ENCODE measurements at places on chromosomes 5 and 9.

DNA sequence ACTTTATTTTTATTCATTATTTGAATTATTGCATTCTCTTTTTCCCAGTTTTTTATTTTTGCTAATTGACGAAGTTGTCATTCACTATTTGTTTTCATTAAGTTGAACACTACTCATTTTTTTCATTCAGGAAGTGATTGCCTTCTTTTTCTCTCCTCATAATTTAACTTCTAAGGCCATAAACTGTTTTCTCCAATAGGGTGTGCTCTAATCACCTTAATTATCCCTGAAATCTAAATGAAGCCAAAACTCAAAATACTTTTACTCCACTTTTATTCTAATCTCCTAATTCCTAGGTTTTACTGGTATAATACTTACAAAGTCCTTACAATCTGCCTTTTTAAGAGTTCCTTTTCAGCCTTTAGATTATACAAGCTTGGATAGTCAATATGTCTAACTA is 2.9 kb upstream of the OR13C2 start:
- no peak for DNase-seq

GRCh38 chr9:123246534-123246933 is 21.9 kb downstream of the STRBP start:
- DNase-seq, result no peak

DNA sequence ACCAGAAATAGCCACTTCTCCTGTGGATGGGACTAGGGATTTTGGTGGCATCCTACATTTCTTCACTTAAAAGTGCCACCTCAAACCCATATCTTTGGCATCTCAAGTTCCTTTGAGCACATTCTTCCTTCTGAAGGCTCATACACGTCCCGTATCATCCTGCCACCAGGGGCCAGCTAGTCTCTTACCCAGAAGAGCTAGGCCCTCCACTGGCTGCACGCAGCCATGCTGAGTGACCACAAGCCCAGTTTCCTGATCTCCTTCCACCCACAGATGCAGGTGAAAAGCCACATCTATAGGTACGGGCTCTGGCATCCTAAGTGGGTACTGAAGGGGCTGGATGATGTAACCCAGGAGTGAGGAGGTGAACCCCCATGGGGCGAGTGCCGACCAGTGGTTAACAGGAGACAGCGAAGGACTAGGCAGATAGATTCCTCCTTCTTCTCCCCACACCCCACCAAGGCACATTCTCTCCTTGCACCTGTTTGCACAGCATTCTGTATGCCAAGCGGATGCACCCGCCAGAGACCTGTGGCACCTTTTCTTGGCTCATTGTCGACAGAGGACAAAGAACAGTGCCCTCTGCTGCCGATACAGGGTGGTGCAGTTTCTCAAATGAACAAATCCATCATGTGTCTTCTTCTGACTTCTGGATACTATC is 14.4 kb upstream of the SCGB3A1 start:
- no peak for DNase-seq

GRCh38 chr9:26459959-26460358 is 432.6 kb downstream of the CAAP1 start:
- no peak for DNase-seq

GRCh38 chr5:82246960-82247574 is 31.1 kb downstream of the RPS23 start:
- no peak for DNase-seq

DNA sequence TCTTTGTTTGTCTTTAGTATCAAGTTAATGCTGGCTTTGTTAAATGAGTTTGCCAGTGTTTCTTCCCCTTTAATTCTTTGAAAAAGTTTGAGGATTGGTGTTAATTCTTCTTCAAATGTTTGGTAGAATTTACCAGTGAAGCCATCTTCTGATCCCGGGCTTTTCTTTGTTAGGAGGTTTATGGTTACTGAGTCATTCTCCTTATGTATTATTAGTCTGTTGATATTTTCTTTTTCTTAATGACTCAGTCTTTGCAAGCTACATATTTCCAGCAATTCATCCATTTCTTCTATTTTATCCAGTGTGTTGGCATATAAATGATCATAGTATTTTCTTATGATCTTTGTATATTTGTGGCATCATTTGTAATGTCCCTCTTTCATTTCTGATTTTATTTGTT is 74.5 kb upstream of the SPINK5 start:
- DNase-seq, result no peak

- DNase-seq, result no peak
These were observed 20.8 kb downstream of the MEGF10 start for GRCh38 chr5:127311349-127311748.

DNA sequence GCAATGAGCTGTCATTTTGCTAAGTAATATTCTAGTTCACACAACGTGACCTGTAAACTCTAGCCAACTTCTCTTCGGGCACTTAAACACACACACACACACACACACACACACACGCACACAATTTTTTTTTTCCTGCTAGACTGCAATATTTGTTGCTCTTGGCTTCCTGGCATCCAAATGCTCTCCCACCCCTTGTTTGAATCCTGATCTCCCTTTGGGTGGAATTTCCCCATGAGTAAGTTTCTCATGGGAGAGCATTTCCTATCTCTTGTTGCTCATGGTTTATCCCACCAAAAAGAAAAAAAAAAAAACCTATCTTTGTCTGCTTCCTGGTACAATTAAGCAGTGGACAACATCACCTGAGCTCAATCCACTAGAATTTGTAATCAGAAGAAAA is 54.7 kb upstream of the TSLP start:
- no peak for DNase-seq

DNA sequence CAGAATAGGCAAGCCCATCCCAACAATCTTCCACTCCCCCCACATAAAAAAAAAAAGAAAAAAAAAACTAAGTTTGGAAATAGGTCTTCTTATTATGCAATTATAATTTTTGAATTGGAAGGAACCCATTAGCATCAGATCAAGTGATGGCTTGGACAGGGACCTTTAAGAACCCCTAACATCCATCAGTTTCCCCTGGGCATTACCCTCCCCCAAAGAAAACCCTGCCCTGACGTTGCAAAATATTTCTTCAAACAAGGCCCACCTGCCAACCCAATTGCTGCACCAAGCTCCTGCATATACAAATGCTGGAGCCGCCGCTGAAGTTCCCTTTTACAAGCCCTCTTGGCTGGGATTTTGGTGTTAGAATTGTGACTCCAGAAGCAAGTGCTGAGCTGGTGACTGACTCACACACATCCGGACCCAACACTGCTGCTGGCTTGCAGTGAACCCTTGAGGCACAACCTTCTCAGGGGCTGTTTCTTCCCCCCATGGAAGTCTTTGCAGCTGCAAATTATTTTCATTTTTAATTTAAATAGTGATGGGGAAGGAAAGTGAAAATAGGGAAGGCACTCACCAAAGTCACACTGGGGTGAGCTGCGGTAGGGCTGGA is 56.1 kb upstream of the AFAP1L1 start:
- no peak for DNase-seq

DNA sequence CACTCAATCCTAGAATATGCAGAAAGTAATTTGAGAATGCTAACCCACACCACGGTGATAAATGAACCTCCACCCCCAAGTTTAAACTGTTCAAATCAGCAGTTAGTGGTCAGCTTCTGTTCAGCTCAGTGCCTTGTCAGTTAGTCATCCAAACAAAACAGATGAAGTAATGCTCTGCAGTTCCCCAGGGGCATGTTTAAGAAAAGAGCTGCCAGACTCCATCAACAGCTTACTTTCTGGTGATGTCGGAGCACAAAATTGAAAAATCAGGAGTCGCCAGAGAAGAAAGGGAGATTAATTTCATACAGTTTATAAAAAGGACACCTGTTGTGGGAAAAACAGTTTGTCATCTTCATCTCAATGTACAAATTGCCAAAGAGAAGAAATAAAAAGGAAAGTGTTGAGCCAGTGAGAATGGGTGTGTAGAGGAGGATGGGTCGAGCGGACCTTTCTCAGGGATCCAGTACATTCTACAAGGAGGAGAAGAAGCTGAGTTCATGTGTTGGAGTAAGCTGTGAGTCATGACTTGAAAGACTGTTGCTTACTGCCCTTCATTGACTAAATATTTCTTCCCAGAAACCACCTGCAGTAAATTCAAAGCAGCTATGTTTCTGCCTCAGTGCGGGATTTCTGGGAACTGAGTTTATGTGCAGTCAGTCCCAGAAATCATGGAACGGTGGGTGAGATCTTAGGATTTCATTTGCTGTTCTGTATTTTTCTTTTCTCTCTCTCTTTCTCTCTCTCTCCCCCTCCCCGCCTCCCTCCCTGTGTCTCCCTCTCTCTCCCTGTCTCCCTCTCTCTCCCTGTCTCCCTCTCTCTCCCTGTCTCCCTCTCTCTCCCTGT is 13.7 kb downstream of the TRIO start:
- no peak for DNase-seq

DNA sequence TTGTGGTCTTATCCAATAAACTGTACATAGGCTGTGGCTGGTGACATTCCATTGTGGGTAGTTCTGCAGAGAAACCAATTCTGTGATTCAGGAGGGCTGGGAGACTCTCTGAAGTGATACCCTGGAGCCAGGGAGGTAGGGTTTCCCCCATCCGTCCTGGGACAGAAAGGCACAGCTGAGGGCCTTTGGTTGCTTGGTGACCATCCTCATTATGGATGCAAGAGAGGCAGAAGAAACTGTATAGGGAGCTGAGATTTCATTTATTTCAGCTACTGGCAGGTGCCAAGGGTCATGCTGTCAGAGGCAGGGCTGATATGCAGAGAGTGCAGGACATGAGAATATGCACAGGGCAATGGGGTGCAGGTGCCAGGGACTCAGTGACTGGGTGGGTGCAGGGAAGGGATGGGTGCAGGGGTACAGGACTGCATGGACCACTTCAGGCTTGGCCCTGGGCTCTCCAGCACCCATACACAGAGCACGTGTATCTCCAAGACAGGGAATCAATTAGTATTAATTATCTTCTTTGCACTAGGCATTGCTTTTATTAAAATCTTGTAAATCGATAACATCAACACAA is 236.5 kb downstream of the ICE1 start:
- no peak for DNase-seq

DNA sequence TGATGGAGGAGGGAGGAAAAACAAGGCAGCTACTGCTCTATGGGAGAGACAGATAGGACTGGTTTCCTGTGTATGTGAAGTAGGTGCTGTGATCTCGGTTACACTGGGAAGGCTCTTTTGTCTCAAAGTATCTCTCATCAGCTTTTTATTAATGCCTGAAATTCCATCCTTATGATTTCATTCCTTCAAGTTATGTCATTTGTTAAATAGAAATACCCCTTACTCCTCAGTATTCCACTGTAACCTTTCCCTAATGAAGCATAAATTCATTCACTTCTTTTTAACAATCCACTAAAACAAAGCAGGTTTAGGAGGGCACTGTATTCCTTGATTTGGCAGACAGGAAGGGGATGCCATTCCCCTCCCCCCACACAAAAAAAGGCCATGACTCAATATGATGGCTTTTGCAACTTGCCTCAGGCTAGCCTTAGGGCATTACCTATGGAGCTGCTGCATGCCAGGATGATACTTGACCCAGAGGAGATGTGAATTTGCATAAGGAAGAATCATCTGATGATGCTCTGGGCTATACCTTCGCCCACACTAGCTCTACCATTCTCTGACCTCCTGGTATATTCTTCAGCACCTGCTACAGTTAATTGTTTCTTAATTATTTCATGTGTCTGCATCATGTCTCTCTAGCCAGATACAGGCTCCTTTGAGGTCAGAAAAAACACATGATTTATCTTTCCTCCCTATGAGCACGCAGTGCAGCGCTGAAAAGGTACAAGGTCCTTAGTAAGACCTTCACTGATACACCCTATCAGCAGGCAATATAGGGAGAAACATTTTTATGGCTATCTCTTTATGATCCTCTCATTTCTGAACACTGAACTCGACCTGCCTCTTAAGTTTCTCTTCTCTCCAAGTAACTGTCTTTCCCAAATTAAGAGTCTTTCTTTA is 26.3 kb downstream of the NR3C1 start:
- DNase-seq, result no peak

DNA sequence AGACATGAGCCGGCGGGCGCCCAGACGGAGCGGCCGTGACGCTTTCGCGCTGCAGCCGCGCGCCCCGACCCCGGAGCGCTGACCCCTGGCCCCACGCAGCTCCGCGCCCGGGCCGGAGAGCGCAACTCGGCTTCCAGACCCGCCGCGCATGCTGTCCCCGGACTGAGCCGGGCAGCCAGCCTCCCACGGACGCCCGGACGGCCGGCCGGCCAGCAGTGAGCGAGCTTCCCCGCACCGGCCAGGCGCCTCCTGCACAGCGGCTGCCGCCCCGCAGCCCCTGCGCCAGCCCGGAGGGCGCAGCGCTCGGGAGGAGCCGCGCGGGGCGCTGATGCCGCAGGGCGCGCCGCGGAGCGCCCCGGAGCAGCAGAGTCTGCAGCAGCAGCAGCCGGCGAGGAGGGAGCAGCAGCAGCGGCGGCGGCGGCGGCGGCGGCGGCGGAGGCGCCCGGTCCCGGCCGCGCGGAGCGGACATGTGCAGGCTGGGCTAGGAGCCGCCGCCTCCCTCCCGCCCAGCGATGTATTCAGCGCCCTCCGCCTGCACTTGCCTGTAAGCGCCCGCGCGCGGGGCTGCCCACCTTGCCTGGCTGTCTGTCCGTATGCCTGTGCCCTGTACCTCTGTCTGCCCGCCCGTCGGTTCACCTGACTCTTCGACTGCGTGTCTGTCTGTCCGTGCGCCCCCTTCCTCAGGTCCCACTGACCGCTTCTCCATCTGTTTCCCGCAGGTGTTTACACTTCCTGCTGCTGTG is 412 bp downstream of the FGF18 start:
- DNase-seq, result no peak

Data from esophagus squamous epithelium (tissue), 5 donors.